ENCODE measurements at places on chromosomes 13 and 19.

GRCh38 chr13:99354371-99354951 lies 47.3 kb upstream of the GPR183 start:
- no peak for DNase-seq

DNA sequence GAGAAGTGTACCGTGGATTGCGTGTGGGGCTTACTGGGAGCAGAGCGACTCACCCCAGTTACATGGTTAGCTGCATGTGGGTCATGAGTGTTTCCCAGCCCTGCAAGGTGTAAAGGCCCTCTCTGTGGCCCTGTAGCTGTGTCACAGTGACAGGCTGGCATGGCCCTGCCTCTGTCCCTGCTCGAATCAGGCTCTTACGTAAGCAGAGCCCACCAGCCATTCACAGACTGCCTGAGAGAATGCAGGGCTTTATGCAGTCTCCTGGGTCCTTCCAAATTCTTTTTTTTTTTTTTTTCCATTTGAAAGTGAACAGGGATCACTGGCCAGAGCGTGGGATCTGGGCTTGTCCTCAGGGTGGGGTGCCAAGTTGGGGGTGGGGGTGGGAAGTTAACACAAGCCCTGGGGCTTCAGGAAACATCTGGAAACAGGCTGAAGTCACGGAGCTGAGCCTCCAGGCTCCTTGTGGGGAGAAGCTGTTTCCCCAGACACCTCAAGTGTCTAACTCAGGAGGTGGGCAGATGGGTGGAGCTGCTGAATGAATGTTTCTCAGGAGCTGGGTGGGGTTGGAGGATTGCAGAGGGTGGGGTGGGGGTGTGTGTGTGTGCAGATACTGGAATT lies 13.4 kb downstream of the TECR start:
- DNase-seq: no peak

DNA sequence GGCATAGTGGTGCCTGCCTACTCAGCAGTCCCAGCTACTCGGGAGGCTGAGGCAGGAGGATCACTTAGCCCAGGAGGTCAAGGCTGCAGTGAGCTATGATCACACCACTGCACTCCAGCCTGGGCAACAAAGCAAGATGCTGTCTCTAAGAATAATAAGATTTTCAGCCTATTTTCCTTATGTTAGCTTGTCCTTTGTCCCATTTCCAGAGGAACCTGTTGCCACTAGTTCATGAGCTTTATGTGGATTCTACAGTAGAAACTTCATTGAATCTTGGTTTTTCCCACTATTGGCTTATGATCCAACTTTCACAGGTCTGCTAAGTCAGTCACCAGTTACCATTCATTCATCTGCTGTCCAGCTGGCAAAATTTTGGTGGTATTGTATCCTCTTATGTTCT lies 18.2 kb downstream of the FFAR2 start:
- DNase-seq: no peak

DNA sequence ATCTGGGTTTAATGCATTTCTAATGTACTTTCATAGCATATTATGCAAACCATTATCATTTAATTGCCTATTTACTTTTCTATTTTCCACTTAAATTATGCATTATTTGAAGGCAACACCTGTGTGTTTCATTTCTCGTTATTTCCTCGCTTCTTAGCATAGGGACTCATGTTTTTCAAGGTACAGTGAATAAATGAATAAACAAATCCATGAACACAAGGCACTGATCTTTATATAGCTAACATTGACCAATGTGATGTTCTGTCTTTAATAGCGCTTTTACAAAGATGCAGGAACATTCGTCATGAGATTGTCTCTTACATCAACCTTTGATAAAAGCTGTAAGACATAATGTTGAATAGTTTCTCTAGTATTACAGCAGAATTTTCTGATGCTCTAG lies 121.2 kb downstream of the B3GLCT start:
- DNase-seq: no peak

- DNase-seq: no peak
Measured at GRCh38 chr19:21269813-21270212, 59.4 kb downstream of the ZNF708 start.

- DNase-seq: no peak
Measured at GRCh38 chr19:13993590-13994300, 12.4 kb downstream of the RFX1 start.

DNA sequence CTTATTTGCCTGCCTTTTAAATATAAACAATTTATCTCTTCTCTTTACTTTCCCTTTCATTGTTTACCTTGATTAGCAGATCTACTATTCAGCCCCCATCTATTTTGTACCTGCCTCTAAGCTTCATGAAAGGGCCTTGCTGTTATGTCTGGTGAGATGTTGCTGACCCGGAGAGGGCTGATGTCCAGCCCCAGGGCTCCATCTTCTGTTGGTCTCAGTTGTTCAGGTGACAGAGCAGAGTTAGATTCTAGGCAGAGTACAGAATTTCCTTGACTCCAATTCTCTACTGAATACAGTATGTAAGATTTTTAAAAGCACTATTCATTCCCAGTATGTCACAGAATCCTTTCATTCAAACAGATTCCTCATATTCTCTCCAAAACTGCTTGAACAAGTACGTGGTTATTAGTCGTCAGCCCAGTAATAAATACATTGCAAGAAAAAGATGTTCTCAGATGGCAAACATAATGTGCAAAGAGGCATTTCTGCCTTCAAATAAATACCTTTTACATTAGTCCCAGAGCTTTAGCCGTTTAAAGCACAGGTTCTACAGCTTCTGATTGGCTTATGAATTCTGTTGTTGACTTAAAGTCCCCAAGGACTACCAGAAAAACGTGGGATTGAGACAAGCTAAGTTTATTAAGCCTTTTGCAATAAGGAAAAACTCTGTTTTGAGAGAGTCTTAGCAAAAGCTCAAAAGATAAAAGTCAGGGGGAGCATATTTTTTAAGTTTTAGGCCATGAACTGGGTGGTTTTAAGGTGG lies 159.1 kb downstream of the GPC5 start:
- DNase-seq: no peak

GRCh38 chr13:40579535-40579934 lies 86.9 kb downstream of the FOXO1 start:
- DNase-seq: no peak

GRCh38 chr19:2574971-2575630 lies 99.2 kb downstream of the GADD45B start:
- no peak for DNase-seq

GRCh38 chr19:5968431-5969373 lies 9.2 kb downstream of the RANBP3 start:
- no peak for DNase-seq

DNA sequence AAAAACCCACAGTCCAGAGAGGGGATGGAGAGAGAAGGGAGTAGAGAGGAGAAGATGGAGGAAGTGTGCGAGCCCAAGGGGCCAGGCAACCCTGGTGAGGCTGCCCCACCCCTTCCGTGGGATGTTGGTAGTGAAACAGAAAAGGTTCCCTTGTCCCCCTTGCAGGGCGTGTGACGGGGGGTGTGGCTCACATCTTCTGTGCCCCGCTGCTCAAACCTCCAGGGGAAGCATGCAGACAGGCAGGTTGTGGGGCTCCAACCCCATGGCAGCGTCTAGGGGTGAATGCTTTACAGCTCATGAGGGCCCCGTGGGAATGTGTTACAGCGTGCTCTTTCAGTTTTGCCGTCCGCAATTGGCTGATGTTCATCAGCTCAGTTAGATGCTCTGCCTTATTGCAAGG lies 14.7 kb upstream of the EVI5L start:
- no peak for DNase-seq

DNA sequence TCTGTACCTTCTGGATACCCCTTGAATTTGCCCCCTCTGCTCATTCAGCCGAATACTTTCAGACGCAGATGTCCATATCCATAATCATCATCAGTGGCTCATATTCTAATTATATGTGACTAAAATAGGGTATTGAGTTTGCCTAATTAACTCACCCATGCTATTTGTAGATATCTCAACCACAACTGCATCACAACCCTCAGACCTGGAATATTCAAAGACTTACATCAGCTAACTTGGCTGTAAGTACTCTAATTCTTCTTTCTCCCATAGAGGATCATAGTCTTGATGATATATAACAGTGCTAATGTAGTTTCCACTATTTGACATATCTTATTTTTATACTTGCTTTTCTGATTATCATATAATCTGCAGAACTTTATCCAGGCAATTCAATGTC lies 35.8 kb downstream of the RXFP2 start:
- DNase-seq: no peak

GRCh38 chr19:310781-311496 lies 19.7 kb upstream of the PLPP2 start:
- no peak for DNase-seq

GRCh38 chr13:71481046-71481445 lies 386.0 kb downstream of the DACH1 start:
- no peak for DNase-seq

- DNase-seq: no peak
Measured at GRCh38 chr19:11460207-11460606, 20.6 kb downstream of the ELAVL3 start.

DNA sequence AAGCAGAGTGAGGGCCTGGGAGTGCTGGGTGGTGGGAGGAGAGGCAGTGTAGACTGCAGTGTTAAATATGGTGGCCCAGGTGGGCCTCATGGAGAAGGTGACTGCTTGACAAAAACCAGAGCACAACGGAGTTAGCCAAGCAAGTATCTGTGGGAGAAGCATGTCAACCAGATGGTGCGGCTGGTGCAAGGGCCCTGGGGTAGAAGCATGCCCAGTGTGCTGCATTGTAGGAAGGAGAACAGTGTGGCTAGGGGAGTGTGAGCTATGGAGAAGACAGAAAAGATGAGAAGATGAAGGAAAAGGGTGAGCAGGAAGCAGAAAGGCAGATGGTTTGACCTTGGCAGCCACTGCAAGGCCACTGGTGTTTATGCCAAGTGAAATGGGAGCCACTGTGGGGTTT lies 2.2 kb upstream of the VSTM2B start:
- DNase-seq: no peak

DNA sequence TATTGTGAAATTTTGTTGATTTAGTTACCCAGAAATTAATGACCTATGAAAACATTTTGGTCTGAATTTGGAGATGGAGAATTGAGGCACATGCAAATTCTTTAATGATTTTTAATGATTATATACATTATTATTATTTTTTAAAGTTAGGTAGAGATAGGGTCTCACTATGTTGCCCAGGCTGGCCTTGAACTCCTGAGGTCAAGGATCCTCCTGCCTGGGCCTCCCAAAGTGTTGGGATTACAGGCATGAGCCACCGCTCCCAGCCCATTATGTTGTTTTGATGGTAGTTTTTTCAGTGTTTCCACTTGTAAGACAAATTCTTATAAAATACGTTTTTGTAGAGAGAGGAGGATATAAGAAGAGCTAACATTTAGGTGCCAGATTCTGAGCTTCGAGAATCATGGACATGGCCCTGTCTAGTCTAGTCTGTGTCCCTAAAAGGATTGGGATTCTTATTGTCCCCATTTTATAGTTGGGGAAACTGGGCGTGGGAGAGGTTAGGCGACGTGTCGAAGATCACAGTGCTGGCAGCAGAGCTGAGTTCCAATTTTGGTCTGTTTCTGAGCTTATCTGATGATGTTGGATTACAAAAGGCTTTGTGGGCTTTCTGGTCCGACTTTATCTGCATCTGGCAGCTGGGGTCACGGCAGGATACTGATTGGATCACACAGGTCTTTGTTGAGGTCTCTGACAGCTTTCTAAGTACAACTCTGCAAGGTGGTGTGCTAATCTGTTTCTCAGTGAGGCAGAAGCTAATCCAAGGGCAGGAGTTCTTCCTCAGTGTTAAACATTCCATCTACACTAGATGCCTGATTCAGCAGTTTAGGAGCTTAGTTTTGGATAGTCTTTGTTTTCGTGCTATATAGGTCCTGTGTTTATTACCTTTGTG lies 7.5 kb upstream of the WDR88 start:
- DNase-seq: no peak

GRCh38 chr13:45142440-45143345 lies 22.4 kb downstream of the GTF2F2 start:
- no peak for DNase-seq

GRCh38 chr13:95138876-95139585 lies 162.2 kb downstream of the ABCC4 start:
- no peak for DNase-seq

GRCh38 chr13:52162279-52163101 lies 3.1 kb upstream of the NEK3 start:
- no peak for DNase-seq

DNA sequence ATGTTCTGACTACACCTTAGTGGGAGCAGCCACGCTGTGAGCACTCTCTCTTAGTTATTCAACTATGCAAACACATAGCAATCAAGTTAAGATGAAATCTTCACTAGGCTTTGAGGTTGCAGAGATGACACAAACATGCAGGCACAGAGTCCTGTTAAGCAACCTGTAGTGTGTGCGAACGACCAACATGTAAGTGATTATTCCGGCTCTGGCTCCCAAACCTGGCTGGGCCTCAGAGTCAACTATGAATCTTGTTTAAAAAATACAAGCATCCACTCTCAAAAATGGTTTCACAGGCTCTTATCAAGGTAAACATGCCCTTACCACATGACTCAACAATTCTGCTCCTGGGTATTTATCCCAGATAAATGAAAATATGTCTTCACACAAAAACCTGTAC lies 91.4 kb downstream of the IRS2 start:
- DNase-seq: no peak

DNA sequence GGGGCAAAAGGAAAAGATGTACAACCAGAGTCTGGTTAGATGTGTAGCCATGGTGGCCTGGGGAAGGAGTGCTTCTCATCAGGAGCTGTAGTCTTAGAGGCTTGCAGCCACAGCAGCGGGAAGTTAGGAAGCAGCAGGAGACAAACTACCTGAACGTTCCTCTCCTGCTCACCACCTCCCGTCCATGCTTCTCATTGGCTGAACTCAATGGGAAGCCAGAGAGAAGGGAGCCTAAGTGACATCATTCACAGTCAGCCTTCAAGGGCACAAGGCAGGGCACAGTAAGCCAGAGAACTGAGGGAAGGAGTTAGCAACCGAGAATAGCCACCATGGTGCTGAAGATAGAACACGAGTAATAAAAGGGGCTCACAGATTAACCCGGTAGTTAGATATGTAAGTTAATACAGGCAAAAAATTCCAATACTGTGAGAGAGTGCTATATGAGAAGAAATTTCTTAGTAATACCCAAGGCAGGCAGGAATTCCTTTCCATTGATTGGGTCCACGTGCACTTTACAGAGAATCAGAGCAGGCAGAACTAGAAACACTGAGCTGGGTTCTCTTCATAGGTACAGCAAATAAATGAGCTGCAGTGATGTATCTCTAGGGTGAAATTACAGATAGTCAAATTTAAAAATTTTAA lies 391.5 kb upstream of the DACH1 start:
- no peak for DNase-seq

DNA sequence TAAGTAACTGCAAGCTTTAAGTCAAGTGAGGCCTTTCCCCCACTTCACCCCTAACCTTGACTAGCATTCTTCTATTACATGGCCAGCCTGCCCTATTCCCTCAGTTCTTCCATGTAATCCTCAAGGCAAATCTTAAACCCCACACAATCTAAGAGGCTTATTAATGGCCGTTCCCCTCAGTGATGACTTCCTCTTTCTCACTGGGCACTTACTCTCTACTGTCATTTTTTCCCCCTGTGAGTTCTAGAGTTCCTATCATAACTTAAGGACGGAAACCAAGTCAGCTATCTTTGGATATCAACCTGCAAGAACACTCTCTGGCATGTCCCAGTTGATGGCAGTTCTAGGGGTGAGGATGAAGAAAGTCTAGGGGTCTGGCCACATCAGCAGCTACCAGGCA lies 131.2 kb downstream of the DCLK1 start:
- no peak for DNase-seq

Measured in NCI-H2081 treated with DMSO at 0.1 percent for 48 hours (cell line).